ENCODE measurements at places on chromosomes 11 and 22. TPM values are rescaled to one million over a fixed set of nuclear protein-coding genes. Genes with fewer than 3 reads are reported as not detected.

Gene MCAM
- 8.4 TPM for total RNA-seq

Gene POTEH
- not detected for total RNA-seq

Gene C22orf39
- total RNA-seq, result 30.2 TPM

Gene APOA1
- total RNA-seq, result not detected

Gene OR8D4
- not detected for total RNA-seq

Gene ART5
- total RNA-seq, result not detected

DNA sequence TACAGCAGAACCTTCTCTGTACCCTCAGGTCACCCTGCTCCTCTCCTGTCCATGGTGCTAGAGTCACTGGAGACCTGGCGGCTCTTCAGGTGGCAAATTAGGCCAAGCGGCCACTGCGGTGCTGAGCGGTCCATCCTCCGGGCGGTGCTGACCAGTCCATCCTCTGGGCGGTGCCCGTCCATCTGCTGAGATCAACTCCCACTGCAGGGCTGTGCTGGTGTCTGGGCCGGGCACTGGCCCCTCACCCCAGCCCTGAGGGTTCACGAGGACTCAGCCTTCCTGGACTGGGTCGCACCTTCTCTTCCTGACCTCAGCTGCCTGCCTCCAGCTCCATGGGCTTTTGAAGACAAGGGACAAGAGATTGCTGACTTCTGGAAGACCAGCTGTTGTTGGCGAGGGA is 782.9 kb downstream of the BRD1 start:
- no peak for DNase-seq

DNA sequence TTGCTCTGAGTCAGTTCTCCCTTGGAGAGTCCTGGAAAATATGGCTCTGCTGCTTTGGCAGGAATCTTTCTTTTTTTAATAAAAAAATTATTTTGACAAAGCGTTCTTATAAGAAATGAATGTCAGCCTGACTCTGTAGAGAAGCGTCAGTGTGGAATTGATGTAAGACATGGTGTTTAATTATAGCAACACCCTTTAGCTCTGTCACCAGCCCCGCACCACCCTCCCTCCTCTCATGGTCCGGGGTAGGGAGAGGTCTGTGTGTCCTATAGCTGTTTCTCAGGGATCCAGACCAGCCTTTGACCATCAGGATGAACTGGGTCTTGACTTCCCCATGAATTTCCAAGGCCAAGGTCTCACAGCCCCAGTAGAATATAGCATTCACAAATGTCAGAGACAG is 120.6 kb downstream of the CHST1 start:
- DNase-seq, result no peak

- DNase-seq, result no peak
Measured at GRCh38 chr22:45843031-45843430, 133.9 kb downstream of the WNT7B start.

- DNase-seq, result no peak
Measured at GRCh38 chr11:112179601-112180000, 4.3 kb downstream of the BCO2 start.

DNA sequence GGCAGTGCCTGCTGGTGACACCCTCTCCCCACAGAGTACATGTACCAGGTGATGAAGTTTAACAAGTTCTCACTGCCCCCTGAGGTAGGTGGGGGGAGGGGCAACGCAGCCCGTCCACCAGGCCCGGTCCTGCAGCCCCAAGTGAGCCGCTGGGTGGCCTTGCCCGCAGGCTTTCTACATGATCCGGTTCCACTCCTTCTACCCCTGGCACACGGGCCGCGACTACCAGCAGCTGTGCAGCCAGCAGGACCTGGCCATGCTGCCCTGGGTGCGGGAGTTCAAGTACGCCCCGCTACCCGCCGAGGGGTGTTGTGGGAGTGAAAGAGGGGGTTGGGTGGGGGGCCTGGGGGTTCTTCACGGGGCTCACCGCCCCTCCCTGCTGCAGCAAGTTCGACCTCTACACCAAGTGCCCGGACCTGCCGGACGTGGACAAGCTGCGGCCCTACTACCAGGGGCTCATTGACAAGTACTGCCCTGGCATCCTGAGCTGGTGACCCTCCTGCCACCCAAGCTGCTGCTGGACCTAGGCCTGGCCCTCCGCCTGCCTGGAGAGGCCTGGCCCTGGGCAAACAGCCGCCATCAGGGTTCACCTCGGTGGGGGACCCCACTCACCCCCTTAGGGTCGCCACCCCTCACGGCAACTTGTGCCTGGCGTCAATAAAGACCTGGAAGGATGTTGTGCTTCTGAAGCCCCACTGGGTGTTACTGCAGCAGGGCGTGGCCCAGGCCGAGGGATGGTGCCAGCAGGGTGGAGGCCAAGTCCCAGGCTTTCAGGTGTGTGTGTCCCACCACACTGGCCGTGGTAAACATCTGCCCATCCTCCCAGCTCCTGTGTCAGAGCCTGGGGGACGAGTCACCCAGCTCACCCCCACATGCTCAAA is 2.9 kb downstream of the MIOX start:
- no peak for DNase-seq

GRCh38 chr11:2289350-2289749 is 12.4 kb downstream of the C11orf21 start:
- DNase-seq, result peak; percentile 2

- DNase-seq, result no peak
Measured at GRCh38 chr11:70517203-70517602, 118.9 kb downstream of the CTTN start.

DNA sequence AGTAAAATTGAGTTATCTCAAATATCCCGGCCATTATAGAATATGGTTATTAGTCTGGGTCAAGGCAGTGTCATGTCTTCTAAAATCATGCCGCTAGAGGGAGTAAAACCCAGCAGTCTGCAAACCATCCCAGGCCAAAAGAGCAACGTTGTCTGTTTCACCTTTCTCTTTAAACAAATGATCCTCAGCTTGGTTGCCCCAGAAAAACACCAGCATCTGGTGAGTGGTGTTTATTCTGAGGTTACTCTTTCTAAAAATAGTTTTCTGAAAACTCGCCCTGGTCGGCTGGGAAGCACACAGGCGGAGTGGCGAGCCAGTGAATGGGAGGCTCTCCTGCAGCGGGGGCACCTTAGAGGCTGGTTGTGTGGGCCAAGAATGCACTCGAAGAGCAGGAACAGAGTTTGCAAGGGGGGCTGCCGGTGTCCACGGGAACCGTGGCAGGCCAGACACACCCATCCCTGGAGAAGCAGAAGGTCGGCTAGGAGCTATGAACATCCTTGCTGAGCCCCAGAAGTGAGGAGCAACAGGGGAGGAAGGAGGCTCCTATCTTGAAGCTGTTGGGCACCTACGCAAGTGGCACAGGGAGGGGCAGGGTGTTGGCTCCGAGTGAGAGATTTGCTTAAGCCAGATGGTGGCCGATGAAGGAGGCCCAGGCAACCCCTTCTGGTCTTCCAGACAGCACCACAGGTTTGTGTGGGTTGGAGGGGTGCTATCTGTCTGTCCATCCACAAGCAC is 297.1 kb downstream of the ETS1 start:
- peak; percentile 83 for DNase-seq

GRCh38 chr11:13015753-13016152 is 6.6 kb downstream of the RASSF10 start:
- no peak for DNase-seq

GRCh38 chr22:50529897-50530579 is at the start of gene TYMP:
Gene TYMP (minus strand): TSS chr22:50530012. CDS start chr22:50529709, 303 bp downstream.
- DNase-seq, result peak; percentile 75

DNA sequence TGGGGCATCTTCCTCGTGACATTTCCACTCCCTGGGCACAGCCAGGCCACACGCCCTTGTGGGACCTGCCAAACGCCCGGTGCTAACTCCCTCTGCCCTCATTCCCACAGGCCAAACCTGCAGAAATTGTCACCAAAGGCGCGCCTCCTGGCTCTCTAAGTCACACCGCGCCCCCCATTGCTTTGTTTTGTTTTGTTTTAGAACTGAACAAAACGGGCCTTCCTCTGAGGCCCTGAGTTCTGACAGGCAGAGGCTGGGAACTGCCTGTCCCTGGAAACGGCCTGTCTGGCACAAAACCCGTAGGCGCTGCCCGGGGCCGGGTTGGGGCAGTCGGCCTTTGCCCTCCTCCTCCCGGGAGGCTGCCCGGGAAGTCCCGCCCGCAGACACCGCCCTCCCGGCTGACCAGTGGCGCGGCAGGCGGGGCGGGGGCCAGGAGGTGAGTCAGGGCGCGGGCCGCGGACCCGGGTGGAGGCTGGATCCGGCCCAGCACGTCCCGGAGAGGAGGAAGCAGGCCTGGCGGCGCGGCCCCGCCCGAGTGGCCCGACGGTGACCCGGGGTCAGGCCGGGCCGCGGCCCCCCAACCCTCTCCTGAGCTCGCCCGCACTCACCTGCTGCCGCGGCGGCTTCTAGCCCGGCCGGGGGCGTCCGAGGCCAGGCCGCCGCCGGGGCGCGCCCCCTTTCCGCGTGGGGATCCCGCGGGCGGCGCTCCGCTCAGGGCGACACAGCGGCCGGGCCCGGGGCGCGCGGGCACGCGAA is 465 bp downstream of the SUN2 start:
- DNase-seq, result peak; percentile 61

- no peak for DNase-seq
Measured at GRCh38 chr11:74249496-74249895, 61.9 kb downstream of the P4HA3 start.

GRCh38 chr11:126384449-126385070 is 29.1 kb downstream of the ST3GAL4 start:
- no peak for DNase-seq

- no peak for DNase-seq
Measured at GRCh38 chr11:17263769-17264168, 12.8 kb upstream of the NUCB2 start.

DNA sequence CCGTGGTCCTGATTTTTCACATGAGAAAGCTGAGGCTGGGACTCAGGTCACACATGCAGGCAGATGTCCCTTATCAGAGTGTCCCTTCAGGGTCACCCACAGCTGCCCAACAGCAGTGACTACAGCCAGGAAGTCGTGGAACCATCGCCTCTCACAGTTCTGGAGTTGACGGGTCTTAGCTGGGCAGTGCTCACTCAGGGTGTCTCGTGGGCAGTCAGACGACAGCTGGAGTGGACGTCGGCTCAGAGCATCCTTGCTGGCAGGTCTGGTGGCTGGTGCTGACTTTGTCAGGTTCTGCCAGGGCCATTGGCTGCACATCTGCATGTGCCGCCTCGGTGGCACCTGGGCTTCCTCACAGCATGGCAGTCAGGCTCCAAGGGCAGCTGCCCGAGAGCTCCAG is 35.6 kb upstream of the TH start:
- DNase-seq, result peak; percentile 1

DNA sequence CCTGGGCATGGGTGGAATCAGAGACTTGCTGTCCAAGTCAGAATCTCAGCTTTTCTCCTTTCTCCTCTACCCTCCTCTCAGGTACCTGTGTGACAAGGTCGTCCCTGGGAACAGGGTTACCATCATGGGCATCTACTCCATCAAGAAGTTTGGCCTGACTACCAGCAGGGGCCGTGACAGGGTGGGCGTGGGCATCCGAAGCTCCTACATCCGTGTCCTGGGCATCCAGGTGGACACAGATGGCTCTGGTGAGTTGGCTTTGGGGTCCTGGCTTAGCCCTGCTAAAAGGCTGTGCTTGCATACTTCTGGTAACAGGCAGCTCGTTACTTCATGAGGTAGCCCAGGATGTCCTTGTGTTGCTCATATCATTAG is 10.7 kb downstream of the MCM5 start:
- no peak for DNase-seq

GRCh38 chr22:30121960-30122359 is 41.7 kb downstream of the HORMAD2 start:
- DNase-seq, result peak; percentile 25

DNA sequence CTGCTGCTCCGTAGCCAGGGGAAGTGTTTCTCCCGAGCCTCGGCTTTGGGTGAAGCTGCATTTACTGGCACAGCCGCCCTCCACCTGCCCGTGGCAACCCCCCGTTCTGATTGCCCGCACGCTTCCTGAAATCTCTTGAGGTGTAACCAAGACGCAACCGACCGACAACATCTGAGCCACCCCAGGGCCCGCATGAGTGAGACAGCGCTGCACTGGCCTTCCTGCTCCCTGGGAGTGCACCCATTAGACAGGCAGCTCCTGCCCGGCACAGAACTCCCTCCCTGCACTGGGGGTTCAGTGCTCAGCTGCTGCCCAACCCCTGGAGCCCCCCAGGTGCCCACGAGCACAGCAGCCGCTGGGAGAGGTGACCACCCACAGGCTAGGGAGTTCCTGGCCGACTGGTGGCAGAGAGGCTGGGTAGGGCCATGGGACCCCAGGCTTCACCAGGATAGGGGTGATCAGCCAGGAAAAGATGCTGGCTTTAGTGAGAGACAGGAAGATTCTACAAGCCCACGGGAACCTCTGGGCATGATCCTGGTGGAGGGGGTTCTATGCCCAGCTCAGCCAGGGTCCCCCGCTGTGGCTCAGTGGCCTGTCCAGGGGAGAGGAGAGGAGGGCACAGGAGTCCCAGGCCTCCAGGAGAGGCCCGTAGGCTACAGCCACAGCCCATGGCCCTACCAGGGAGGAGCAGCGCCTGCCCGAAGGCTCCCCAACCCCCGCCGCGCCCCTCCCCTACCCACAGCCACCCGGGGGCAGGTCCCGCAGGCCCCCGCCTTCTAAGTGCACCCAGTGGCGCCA is 14.6 kb downstream of the PLXNB2 start:
- peak; percentile 34 for DNase-seq

DNA sequence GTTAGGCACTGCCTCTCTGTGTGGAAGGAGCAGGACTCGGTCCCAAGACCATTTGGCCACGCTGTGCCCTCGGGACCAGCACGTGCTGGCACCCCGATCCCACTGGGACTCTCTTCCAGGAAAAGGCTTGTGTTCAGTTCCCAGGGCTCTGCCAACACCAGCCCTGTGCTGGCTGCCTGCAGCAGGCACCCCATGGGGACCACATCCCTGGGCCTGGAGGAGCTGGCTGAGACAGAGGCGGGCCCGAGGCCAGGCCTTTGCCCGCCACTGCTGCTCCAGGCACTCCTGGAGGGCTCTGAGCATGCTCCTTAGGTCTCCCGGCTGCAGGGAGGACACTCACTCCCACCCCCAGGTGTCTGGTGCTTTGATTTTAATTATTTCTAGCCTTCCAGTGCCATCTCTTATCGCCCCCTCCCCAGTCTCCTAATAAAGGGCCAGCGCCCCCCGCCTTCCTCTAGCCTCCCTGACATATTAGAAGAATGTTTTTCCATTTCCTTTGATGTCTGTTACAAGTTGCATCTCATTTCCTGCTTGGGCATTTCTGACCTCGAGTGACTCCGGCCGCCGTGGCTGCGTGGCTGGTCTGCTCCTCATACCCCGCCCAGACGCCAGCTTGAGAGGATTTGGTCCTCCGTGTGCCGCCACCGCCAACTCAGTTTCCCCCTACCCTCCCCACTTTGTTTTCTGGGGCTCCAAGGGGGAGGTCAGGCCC is 14.4 kb downstream of the CDKN1C start:
- DNase-seq, result no peak

All from activated naive CD4-positive, alpha-beta T cell treated with anti-CD3 and anti-CD28 coated beads for 36 hours (primary cell).